ENCODE measurements at places on chromosomes 16 and 17.

DNA sequence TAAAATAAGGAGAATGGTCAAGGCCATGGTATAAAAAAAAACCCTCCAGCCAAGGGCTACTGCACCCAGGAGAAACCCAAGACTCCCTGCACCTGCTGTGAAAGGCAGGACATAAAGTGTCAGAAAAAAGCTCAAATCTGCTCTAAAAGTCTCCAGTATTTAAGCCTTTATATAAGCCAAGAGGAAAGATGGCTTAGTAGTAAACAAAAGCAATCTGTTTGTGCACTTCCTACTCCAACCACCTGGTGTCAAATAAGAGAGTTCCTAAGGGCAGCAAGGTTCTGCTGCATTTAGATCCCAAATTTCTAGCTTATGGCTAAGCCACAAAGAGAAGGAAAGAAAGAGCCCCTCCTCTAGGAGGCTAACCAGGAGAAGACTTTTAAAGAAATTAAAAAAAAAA, 20.6 kb downstream of the ACSM1 start:
- DNase-seq: no peak

GRCh38 chr16:70396246-70396904, 42.5 kb downstream of the ST3GAL2 start:
- DNase-seq: no peak

DNA sequence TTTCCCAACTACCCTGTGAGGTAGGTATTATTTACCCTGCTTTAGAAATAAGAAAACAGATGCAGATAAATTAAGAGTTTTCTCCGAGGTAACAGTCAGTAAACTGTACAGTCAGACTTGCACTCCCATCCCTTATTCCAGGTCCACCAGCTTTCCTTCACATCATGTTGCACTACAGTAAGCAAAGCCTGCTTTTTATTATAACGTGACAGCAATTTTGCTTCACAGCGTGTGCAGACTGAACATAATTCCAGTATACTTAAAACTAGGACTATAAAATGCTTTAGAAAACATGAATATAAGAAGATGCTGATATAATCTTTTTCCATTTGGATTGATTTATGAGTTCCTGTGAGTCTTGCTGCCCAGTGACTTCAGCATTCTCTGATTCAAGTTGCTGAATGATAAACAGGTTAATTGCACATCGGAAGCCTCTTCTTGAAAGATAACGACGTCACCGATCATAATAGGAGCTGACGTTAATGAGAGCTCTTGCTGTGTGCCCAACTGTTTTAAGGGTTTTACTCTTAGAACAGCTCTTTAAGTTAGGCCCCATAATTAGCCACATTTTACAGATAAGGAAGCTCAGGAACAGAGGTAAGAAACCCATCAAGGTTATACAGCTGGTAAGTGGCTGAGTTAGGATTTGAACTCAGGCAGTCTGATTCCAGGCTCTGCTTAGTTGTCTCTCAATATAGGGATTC, 1.4 kb downstream of the LIG3 start:
- no peak for DNase-seq

- no peak for DNase-seq
Measured at GRCh38 chr16:87410530-87410929, 18.4 kb downstream of the MAP1LC3B start.

DNA sequence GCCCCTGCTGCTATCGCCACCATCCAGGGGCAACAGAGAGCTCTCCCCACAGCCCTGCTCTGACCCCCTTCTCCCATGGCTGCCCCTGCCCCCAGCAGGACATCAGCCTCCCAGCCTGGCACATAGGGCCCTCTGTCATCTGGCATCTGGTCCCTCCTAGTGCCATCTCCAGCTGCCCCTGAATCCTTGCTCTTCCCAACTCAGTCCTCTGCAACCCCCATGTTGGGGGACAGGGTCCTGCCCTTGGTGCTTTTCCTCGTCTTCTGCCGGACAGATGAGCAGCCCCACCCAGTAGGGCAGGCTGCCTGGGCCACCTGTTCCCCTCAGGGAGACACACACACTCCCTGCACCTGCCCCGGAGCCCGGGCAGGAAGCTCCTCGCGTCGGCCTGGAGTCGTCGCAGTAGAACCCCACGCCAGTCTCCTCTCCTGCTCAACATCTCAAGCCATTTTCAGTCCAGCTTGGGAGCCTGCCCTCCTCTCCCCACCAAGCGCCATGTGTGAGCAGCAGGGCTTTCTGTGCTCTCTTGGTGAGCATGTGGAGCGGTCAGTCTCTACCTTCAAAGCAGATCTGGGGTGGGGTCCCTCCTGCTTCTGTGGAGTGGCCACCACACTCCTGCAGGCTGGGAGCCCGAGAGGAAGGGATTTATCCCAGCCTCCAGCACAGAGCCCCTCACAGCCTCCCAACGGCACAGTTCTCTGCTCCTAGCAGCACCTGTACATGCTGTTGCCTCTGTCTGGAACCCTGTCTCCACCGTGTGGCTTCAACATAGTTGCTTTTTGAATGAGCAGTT, 28.2 kb downstream of the TNFRSF13B start:
- DNase-seq: no peak

DNA sequence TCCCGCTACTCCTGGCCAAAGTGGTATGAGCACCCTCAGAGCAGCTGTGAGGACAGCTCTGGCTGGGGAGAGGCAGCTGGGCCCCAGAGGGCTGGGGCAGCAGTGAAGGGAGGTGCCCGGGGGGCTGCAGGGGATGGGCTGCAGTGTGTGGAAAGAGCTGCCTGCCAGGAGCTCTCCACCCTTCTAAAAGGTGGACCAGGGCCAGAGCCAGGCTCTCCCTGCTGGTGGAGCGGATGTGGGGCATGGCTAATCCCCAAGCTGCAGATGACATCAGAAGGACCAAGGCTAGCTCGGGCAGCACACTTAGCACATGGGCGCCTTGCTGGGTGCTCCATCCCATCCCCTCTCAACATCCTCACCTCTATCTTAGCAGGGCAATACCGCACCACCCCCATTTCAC, 103.1 kb downstream of the SDK2 start:
- no peak for DNase-seq

DNA sequence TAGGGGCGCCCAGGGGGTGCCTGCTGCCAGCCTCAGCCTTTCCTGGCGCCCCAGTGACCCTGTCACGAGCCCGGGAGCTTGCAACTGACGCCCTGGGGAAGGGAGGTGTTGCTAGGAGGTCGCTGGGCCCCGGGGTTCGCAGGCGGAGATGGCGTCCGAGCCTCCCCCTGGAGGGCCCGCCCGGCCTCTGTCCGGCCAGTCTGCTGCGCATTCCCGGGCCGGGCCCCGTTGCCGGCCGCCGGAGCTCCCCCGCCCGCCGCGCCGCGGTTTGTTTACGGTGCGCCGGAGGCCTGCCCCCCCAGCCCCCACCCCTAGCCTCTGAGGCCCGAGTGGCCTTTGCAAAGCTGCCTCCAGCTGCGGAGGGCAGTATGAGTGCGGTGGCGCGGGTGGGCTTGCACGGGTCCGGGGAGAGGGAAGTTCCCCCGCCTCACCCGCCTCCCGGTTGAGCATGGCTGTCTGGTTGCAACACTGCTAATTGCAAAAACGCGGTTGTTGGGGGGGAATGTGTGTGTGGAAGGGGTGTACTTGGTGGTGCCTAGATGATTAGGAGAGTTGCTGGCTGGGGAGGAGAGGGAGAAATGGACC, 514 bp downstream of the THRA start:
- DNase-seq: no peak

DNA sequence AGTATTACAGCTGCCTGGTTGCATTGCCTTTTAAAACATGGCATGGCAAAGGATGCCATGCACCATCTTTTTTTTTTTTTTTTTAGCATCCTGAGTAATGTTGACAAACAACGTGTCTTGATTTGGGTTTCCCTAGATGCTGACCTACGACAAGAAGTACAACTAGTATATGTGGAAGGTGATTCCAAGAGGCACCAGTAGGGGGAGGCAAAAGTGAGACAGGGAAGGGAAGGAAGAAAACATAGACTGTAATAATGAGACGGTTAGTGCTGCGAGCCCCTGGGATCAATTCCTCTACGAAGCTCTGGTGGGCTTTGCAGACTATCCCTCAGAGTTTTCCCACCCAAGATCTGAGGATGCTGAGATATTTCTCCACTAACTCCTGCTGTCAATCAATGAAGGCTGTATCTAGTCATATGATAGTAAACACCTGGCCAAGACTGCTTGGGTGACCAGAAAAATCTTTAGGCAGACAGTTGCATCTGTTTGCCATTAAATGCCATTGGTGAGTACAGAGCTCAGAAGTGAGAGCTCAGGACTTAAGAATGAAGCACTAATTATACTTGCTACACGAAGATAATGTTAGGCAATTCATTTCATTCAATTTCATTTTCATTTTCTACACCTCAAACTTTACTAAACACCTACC, 458.6 kb upstream of the GOT2 start:
- no peak for DNase-seq

GRCh38 chr16:8137606-8138005, 452.7 kb downstream of the TMEM114 start:
- DNase-seq: no peak

DNA sequence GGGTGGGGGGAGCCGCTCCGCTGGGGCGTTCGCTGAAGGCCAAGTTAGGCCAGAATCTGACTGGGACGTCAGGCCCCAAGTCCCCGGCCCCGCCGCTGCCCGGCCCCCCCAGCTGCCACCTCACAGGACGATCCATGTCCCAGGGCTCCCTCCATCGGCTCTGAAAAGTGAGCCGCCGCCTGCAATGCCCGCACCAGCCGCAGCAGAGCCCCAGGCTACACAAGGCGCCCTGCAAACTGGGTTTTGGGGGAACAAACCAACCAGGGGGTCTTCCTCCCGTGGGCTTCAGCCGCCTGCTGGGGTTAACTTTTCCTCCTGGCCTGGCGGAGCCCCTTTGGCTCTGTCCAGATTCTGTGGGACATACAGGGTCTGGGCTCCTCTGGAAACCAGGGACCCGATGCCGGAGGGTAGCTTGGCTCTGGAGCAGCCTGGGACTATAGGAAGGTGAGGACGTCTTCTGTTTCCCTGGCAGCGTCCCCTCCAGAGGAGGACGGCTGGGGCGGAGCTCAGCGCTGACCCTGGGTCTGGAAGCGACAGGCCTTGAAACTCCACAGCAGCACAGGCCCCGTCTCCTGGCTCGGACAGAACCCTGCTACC, 835 bp downstream of the NME4 start:
- peak; percentile 86 for DNase-seq

GRCh38 chr17:37255432-37255831, 120.4 kb upstream of the C17orf78 start:
- DNase-seq: no peak

GRCh38 chr16:58343562-58343961, 48.7 kb upstream of the GINS3 start:
- DNase-seq: no peak

GRCh38 chr17:7644775-7645174, 6.0 kb upstream of the ATP1B2 start:
- no peak for DNase-seq

- no peak for DNase-seq
Measured at GRCh38 chr17:40145476-40145875, 5.1 kb downstream of the CASC3 start.

- DNase-seq: peak; percentile 37
Measured at GRCh38 chr16:73956587-73957494, 339.8 kb upstream of the PSMD7 start.

- no peak for DNase-seq
Measured at GRCh38 chr17:49401971-49402611, 12.6 kb downstream of the PHB1 start.

GRCh38 chr16:10737068-10737625, 6.5 kb upstream of the NUBP1 start:
- DNase-seq: peak; percentile 65

GRCh38 chr16:4763791-4764190, 3.2 kb downstream of the ZNF500 start:
- DNase-seq: no peak

GRCh38 chr16:70700101-70701020, 14.5 kb upstream of the MTSS2 start:
- DNase-seq: no peak

DNA sequence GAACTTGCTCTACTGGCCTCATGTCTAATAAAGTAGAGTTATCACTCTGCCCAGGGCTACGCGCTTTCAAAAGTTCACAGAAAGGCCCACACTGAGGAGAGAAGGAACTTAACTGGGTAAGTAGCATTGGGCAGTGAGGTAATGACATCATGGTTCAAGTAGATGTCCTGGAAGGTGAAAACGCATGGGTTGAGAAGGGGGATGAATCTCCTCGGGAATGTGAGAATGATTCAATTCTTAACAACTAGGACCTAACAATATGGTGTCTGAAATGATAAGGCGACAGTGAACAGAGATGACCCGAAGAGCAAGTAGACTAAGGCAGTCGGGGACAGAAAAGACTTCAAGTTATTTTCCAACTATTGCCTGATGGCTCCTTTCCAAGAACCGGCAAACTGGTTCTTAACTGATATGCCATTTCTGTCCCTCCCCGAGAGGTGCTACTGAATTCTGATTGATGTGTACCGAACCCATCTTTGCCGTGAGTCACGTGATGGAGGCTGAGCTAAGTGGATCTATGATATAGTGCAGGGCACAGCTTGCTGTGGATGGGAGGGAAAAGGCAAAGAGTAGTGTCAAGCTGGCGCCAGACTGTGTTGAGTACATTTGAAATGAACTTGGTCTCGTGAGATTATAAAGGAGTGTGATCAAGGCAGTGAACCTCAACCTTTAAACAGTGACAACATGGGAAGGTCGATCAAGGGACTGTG, 44.1 kb downstream of the MARCHF10 start:
- DNase-seq: no peak

DNA sequence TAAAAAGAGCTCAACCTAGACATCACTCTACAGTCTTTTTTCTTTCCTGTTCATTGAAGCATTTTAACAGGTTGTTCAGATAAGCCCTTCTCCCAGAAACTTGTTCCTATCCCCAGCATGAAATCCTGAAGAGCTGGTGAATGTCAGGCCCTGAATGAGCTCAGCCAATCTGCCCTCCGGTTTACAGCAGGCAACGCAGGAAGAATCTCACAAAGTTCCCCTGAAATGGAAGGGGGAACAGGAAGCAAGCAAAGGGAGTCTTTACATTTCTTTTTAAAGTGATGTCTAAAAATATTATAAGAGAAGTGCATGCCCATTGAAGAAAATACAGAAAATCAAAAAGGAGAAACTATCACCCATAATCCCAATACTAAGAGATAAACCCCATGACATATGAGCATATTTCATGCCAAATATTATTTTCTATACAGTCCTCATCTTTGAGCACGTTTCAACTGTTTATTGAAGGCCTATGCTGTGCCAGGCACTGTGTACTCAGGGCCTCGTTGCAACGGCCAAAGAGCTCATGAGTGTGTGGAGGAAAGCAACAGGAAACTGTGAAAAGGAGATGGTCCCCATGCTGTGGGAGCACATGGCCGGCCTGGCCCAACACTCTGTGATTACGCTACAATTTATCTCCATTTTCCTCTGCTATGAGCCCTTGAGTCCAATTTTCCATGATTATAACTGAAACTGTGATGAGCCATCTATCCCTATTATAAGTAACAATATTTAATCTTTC, 5.7 kb downstream of the TK2 start:
- no peak for DNase-seq

GRCh38 chr16:31530405-31530804, 2.7 kb downstream of the AHSP start:
- no peak for DNase-seq

Data from A549 (cell line).